ENCODE measurements at places on chromosomes 13 and 19.
A peak's percentile ranks its signal among the peaks of the same experiment; 100 is the strongest.

DNA sequence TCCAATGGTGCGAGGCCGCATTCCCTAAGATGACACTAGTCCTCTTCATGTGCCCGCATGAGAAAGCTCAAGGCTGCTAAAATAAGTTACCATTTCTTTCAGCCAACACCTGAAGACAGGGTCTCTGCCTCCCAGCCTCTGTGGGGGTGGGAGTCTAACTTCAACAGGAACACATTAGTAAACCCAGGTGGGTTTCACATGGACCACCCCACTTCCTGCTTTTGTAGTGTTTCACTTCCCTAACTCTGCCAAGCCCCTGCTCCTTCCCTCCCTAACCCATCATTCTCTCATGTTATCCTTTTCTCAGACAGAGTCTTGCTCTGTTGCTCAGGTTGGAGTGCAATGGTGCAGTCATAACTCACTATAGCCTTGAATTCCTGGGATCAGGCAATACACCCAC lies 783.6 kb downstream of the UQCRFS1 start:
- DNase-seq: no peak

DNA sequence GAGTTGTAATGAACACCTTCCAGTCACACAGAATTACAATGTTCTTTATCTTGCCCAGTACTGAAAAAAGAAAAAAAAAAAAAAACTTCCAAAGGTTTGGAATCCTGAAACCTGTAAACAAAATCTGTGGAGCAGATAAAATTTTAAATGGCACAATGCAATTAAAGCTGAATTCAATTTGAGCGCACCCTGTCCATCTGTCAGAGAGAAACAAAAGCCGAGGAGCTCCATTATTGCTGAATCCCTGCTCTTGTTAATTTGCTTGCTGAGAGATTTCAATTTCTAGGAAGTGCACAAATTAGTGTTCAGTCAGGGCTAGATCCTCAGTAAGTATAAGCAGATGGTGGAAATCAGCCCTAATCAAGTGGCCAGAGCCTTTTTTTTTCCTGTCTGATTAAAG lies 65.2 kb downstream of the DACH1 start:
- DNase-seq: no peak

DNA sequence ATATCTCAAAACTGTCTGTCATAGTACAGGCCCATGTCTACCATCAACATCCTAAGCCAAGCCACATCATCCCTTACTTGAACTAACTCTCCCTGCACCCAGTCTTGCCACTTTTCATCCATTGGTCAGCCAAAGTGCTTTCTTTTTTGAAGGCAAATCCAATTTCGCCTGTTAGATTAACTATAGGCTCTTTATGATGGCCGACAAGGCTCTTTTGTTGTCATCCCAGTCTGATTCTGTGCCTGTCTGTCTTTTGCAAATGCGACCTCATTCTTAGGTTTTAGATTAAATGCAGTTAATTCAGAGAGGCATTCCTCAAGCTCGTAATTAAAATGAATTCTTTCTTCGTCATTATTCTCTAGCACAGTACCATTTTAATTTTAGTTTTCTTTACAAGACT lies 148.3 kb downstream of the HS6ST3 start:
- no peak for DNase-seq

DNA sequence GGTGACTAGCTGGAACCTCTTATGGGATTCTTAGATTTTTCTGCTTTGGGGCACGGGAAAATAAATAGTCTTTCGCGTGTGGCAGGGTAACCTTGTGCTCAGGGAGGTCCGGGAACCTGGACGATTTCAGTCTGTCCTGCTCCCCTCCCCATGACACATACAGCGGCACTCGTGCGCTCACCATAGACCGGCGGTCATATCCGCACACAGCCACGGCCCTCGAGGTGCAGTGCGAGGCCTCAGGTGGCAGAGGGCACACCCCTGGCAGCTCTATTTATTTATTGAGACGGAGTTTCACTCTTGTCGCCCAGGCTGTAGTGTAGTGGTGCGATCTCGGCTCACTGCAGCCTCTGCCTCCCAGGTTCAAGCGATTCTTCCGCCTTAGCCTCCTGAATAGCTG lies 3.0 kb downstream of the ONECUT3 start:
- DNase-seq: no peak

DNA sequence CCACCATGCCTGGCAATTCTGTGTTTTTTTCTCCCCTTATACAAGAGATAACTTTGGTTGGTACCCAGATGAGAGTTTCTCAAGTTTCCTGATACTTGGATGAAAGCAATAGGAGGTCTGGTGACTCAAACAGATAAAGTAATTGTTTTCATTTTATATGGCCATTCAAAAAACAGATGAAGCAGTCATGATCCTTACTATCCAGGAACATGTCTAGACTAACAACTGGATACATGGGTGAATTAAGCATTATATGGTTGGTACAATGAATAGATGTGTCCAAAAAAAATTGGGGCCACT lies 8.5 kb downstream of the ZNF430 start:
- no peak for DNase-seq

GRCh38 chr13:30615481-30615865 lies 2.2 kb upstream of the USPL1 start:
- no peak for DNase-seq

GRCh38 chr13:32278426-32278825 lies 36.7 kb downstream of the ZAR1L start:
- DNase-seq: no peak

DNA sequence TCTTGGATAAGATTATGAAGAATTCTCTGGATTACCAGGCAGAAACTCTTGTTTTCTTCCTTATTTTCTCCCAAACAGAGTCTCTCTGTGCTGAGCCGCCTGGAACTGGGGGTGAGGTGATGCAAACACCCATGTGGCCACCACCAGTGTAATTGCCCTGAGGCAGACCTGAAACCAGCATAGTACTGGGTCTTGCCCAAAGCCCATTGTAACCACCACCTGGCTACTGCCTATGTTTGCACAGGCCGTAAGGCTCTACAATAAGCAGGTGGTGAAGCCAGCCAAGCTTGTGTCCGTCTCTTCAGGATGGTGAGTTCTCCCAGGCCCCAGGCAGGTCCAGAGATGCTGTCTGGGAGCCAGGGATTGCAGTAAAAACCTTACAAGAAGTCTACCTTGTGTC lies 18.9 kb upstream of the KBTBD7 start:
- no peak for DNase-seq

GRCh38 chr19:28290963-28291657 lies 921.8 kb downstream of the UQCRFS1 start:
- no peak for DNase-seq

DNA sequence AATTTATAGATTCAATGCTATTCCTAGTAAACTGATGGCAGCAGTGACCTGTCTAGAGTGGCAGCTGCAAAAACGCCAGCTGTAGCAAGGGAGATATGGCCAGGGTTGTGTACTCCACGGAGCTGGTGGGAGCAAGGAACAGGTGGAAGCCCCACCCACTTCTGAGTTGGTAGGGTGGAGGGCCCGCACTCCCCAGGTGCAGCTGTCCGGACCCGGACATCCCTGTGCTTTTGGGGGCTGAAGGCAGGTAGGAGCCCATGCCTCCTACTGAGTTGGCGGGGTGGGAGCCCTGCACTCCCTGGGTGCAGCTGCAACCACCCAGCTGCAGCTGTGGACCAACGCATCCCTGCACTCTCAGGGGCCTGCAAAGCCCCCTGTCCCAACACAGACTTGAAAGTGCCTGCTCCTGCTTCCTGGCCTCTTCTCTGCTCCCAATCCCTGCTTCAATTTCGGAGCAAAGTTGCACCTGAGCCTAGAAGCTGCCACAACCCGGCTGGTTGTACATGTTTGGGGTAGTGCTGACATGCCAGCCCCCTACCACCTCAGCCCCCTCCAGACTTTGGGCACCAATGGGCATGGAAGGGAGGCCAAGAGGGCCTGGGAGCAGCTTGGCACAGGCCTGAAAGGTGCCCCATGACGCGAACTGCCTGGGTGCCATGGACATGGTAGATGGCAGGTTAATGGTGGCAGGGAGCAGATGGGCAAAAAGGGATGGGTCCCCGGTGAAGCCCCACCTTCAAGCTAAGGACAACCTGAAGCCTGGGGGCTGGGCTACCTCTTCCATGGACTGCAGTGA lies 19.8 kb downstream of the UGGT2 start:
- no peak for DNase-seq

GRCh38 chr19:6712692-6713670 lies 7.5 kb downstream of the C3 start:
- DNase-seq: no peak

- DNase-seq: no peak
Observed at GRCh38 chr13:99760456-99760855, 211.1 kb downstream of the ZIC5 start.

GRCh38 chr13:98576963-98577835 lies at the start of gene STK24:
Gene STK24, minus strand, starts transcription at chr13:98577107. Its CDS starts 321 bp downstream, at chr13:98576786.
- peak; percentile 56 for DNase-seq

- DNase-seq: no peak
Observed at GRCh38 chr13:42484386-42484785, 89.6 kb upstream of the TNFSF11 start.

GRCh38 chr13:48727241-48728011 lies 73.7 kb downstream of the CYSLTR2 start:
- DNase-seq: no peak

DNA sequence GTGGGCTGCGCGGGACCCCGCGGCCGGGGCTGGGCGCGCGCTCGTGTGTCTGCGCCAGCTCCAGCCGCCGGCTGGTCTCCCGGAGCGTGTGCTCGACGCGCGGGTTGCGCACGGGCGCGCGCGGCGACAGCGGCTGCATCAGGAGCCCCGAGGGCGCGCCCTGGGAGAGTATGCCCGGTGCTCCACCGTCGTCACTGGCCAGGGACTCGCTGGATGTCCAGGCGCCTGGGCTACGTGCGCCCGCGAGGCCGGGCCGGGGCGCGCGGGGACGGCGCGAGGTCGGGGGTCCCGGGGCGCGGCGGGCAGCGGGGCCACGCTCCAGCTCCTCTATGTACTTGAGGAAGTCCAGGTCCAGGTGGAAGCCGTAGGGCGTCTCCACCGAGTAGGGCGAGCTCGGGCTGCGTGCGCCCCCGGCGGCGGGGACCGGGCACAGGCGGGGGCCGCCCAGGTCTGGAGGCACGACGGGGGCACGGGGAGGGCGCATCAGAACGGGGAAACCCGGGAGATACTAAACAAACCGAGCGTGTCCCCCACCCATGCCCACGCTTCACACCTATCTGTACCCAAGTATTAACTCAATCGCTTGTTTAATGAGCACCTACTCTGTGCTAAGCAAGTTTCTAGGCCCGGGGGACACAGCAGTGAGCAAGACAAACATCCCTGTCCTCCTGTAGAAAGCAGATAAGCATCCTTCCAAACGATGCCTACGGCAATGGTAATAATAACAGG lies 7.6 kb downstream of the KANK3 start:
- DNase-seq: no peak

GRCh38 chr13:27830010-27830409 lies 37.7 kb downstream of the GSX1 start:
- DNase-seq: peak; percentile 35

- DNase-seq: no peak
Observed at GRCh38 chr13:113258321-113259054, 38.6 kb upstream of the LAMP1 start.

DNA sequence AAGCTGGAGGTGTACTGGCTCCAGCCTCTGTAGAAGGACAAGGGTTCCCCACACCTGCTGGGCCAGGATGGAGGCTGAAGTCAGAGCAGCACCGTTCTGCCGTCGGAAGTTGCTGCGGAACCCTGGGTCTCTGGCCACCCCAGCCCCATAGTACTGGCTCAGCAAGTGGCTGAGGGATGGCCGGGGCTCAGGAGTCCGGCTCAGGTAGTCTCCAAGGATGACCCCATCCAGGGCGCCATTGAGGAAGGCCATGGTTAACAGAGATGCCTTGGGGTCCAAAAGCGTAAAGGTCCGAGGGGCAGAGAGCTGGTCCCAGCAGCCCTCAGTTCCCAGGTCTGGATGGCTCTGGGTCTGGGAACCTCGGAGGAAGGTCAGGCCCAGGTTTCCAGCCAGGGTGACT lies 3.7 kb downstream of the PGLYRP2 start:
- DNase-seq: no peak

DNA sequence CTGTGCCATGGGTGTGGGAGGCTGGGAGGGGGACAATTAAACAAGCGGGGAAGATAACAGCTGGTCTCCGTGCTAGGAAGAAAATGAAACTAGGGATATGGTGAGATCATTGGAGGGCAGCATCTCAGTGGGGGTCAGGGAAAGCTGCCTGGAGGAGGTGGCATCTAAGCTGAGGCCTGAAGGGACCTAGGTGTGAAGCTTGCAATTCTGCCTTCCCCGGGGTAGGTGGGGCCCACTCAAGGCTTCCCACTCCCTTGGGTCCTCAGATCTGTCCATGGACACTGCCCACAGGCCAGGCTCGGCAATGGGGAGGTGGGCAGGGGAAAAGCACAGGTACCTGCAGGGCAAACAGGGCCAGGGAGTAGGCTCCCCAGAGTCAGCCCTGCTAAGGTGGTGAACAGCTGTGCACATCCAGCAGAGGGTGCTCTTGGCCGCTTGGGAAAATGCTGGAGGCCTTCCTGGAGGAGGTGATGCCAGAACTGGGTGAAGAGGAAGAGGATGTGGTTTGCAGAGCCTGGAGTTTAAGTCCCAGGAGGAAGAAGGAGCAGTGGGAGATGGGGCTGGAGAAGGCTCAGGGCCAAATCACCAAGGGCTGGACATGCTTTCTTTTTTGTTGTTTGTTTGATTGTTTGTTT lies 25.7 kb upstream of the CCNE1 start:
- no peak for DNase-seq

DNA sequence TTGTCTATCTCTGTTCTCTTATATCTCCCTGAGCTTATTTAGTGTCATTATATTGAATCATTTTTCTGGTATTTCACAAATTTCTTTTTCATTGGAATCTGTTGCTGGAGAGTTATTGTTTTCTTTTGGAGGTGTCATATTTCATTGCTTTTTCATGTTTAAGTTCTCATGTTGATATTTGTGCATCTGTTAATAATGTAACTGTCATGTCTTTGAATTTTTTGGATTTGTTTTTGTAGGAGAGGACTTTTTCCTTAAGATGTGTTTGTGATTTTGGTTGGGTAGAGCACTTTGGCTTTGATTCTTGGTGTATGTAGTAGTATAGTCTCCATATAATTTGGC lies 64.0 kb downstream of the DNAJC3 start:
- DNase-seq: no peak

DNA sequence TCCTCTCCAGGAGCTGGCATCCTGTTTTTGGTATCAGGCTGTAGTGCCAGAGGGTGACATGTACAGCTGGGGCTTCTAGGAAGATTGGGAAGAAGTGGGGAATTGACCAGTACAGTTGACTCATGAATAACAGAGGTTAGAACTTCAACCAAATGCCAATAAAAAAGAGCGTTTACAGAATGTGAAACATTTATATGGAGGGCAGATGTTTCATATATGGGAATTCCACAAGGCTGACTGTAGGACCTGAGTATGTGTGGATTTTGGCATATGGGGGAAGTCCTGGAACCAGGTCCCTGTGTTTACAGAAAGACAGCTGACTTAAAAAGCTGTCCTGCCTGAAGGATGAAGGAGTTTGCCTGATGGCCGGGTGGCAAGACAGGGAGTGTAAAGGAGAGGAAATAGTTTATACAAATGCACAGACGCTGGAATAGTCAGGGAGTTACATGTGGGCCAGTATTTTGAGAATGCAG lies 5.2 kb downstream of the CHAMP1 start:
- no peak for DNase-seq

GRCh38 chr19:13037731-13038130 lies 42.5 kb downstream of the NFIX start:
- DNase-seq: no peak

- no peak for DNase-seq
Observed at GRCh38 chr19:32254509-32254890, 90.9 kb upstream of the ZNF507 start.
